ENCODE measurements at places on chromosomes 4 and X.

GRCh38 chrX:119648421-119648775, 42.2 kb upstream of the NKRF start:
- DNase-seq: no peak

- no peak for DNase-seq
Measured at GRCh38 chr4:11019451-11020240, 335.1 kb upstream of the CLNK start.

DNA sequence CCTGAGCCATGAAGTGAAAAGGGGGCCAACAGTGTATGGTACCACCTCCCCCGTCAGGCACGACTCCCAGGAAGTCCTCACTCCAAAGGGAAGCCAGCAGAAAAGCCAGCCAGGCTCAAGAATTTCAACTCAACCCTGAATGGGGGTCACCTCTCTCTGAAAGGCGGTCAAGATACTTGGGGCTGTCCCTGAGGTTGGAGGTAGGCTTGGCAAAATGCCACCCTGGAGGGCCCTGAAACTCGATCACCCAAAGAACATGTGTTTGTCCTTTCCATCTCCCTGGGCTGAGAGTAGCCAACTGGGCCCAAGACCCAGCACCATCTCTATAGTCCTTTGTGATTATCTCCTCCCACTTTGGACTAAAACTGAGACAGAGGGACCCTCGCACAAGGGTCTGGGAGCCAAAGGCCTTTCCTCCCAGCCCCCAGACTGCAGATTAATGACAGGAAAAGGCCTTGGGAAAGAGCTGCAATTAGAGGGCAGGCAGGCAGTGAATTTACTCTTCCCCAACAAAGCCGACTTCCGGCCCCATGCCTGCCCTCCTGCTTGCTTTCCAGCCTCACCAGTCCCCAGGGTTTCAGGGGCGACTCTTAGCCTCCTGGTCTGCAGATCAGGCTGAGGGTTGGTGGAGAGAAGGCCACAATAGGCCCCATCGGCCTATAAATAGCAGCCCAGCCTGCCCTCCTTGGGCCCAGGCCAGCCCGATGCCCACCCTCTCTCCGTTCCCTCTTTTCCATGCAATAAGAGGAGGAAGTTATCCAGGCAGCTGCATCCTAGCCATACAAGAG, 5.6 kb downstream of the SASH3 start:
- no peak for DNase-seq

DNA sequence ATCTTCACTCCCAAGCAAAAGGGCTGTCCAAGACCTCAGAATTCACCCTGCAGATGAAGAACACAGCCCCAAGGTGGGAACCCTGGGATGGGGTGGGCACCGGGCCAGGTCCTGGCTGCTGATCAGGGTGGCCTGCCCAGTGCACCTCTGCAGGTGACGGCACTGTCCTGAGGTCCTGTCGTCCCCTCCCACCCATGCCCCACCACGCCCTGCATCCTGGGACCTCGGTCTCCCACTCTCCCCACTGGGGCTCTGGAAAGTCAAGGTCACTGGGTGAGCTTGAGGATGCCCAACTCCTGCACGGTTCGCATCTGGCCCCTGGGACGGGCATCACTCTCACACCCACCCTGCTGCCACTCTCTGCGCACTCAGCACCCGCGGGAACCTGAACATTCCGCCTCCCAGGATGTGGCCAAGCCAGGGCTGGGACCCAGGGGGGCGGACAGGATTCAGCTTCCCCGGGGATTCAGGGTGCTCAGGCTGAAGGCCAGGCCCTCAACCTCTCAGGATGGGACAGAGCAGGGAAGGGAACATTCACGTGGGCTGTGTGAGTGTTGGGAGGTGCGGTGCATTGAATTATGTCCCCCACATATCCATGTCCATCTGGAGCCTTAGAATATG, 115.9 kb downstream of the CPZ start:
- no peak for DNase-seq

DNA sequence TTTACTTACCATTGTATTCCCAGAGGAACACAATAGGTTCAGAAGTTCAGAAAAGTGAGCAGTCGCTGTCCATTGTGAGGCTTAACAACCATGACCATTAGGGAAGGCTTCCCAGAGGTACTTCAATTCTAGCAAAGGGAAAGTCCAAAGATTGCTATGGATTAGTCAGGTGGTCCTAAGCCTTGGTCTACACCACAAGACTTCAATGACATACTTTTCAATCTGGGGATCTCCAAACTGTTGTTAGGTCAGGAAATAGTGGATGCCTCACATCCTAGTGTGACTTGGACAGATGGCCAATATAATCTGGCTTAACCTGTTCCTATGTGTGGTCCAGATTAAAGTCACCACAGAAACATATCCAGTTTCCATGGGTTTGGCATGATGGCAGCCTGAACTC, 118.0 kb downstream of the SPCS3 start:
- no peak for DNase-seq

DNA sequence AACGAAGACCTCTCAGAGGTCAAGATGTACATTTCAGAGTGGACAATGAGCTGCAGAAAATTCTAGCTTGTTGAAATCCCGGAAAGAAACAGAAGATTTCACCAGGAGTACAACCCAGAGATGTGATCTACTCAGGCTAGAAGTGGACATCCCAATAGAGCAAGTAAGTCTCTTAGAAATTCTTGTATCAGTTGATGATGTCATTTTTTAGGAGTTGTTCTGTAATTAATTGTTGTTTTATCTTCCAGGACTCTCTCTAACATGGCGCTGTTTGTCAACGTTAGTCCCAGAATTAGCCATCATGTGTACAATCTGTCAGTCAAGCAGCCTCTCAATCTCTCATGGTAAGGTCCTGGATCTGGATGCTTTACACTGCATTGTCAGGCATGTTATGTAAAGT, 174.4 kb downstream of the GRIA3 start:
- DNase-seq: no peak

DNA sequence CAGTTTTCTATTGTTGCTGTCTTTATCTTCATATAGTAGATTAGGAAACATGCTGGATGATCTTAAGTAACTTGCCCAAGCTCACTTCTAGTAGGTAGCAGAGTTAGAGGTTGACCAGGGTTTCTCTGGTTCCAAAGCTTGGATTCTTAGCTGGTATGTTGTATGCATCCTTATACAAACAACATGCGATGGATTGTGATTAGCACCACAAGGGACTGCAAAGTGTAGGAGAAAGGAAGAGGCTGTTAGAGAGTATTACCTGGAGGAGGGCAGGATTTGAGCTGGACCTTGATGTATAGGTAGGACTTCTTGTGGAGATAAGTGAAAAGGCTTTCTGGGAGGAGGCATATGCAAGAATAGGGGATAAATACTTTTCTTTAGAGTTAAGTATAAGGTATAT, 5.6 kb downstream of the STIM2 start:
- DNase-seq: no peak

GRCh38 chr4:3868211-3869173, 102.3 kb downstream of the ADRA2C start:
- DNase-seq: no peak

- no peak for DNase-seq
Measured at GRCh38 chr4:139027776-139028175, 12.2 kb downstream of the NOCT start.

DNA sequence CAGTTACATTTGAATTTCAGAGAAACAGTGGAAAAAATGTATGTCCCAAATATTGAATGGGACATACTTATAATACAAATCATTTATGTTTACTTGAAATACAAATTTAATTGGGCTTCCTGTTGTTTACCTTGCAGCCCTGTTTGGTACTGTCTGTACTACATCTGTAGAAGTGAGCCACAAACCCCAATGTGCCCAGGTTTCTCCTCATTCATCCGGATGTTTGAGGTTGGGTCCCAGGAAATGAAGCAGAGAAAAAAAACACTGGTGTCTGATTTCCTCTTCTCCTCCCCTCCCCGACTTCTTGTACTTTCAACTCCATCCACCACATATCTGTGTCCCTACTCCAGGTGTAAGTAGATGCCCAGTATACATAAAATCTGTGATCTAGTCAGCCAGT, 27.1 kb upstream of the SCRG1 start:
- DNase-seq: no peak

DNA sequence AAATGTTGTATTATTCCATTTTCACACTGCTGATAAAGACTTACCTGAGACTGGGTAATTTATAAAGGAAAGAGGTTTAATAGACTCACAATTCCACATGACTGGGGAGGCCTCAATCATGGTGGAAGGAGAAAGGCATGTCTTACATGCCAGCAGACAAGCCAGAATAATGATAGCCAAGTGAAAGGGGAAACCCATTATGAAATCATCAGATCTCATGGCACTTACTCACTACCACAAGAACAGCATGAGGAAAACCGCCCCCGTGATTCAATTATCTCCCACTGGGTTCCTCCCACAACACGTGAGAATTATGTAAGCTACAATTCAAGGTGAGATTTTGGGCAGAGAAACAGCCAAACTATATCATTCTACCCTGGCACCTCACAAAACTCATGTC, 2535.1 kb downstream of the ARAP2 start:
- no peak for DNase-seq

DNA sequence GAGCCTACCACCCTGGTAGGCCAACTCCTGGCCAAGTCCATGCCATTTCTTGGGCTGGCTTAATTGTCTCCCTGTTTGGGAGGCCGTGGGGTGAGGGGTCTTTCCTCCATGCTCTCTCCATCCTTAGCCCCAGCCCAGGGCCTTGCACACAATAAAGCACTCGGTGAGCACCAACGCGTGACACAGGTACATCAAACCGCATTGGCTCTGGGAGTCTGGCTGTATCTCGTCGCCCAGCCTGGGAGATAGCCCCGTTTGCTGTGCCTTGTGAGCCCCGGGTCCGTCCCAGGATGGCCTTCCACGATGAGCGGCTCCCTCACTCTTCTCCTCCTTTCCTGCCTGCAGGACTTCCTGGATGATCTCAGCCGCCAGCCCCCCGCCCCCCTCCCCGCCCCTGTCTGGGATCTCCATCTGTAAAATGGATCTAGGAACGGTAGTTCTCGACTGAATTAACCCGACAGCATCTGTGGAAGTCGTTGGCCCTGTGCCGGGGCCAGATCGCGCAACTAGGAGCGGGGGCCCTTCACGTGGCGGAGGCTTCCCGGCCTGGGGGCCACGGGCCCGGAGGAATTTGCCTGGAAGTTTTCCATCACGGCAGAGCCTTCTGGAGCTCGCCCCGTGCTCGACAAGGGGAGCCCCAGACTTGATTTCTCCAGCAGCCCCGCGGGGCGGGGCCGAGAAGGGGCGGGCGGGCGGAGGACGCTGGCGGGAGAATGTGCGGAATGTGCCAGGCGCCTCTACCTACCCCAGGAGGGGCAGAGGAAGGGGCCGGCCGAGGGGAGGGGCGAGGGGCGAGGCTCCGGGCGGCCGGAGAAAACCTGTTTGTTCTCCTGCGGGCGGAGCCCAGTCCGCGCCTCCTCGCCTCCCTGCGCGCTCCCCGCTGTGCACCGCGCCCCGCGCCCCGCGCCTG, at the start of gene ZNF185:
TSS of gene ZNF185 (plus strand) at position 846 of the 910 bp plus-strand sequence. CDS start 16,423 bp downstream, outside the sequence.
- DNase-seq: peak; percentile 17

GRCh38 chr4:100117750-100118149, 72.5 kb downstream of the DDIT4L start:
- no peak for DNase-seq

DNA sequence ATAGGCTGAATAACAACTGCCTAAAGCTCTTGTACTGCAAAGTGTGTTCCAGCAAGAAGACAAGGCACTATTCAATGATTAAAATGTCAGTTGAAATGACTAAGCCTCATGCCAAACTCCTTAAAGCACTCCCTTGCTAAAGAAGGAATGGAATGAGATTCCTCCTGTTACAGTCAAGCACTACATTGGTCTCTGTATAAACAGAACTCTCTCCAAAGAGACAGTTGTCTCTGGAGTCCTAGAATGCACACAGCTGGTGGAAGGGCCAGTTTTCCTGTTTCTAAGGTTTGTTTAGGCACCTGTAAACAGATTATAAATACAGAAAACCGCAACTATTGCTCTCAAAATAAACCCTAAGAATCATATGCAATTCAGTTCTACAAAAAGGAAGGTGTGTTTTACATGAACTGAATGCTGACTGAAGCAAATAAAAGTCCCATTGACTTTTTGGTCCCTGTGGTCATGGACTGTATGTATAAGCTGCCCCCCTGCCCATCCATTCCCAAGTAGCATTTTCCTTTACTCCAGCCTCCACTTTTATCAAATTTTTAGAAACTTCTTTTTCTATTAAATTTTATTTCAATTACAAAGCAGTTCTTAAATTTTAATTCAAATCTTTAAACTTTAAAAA, 47.0 kb downstream of the FAT1 start:
- DNase-seq: no peak

DNA sequence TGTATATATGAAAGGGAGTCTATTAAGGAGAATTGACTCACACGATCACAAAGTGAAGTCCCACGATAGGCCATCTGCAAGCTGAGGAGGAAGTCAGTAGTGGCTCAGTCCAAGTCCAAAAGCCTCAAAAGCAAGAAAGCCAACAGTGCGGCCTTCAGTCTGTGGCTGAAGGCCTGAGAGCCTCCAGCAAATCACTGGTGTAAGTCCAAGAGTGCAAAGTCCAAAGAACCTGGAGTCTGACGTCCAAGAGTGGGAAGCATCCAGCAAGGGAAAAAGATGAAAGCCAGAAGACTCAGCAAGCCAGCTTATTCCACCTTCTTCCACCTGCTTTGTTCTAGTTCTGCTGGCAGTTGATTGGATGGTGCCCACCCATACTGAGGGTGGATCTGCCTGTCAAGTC, 104.1 kb downstream of the IL1RAPL2 start:
- DNase-seq: no peak

GRCh38 chr4:74555843-74556242, 110.9 kb downstream of the AREG start:
- DNase-seq: no peak

DNA sequence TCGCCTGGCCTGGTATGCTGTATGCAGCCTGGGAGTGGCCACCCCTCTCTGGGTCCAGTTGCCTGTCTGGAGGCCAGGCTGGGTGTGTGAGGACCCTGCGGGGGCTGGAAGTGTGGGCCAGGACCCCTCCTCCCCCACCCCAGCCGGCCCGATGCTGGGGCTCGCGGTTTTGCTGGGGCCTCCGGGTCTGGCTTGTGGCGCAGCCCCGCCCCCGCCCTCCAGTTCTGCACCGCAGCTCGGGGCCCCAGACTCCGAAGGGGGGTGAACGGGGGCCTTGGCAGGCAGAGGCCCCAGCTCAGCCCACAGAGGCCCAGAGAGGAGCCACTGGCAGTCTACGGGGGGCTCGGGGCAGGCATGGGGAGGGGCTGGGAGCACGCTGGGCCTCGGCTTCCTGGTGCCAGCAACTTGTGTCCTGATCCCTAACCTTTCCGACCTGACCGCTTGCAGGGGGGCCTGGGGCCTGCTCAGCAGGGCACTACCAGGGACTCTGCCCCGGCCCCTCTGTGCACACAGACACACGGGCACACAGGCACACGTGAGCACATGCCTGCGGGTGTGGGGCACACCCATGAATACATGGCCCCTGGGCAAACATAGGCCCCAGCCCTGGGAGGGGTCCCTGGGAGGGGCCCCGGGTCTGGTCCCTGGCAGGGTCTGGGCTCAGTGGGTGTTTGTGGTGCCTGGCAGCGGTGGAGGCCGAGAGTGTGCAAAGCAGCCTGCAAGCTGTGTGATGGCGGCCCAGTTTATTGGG, 21.4 kb upstream of the FGFR3 start:
- no peak for DNase-seq

Measured in HuH-7 (cell line).